T-helper 1 cell (primary cell): ENCODE measurements at places on chromosomes 13 and 19.

GRCh38 chr19:8611877-8612806 lies 1.6 kb upstream of the ADAMTS10 start:
- DNase-seq: no peak

DNA sequence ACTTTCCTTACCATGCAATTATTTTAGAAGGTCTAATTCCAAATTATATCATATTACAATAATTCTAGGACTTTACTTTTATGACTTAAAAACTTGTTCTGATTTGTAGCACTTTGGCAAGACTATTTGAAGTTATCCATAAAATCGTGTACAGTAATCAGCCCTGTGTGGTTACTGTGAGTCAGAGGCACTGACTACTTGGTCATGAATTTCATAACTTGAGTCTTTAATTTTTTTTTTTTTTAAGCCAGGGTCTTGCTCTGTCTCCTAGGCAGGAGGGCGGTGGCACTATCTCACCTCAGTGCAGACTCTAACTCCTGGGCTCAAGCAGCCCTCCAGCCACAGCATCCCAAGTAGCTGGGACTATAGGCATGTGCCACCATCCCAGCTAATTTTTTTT lies 1319.2 kb upstream of the SLC10A2 start:
- no peak for DNase-seq

- DNase-seq: no peak
Measured at GRCh38 chr19:34504273-34504808, 22.8 kb downstream of the WTIP start.

GRCh38 chr13:30739761-30740642 lies 4.7 kb downstream of the ALOX5AP start:
- peak; percentile 26 for DNase-seq

GRCh38 chr13:23087880-23088279 lies 92.9 kb upstream of the SGCG start:
- no peak for DNase-seq

- DNase-seq: no peak
Measured at GRCh38 chr13:34019870-34020269, 201.9 kb downstream of the RFC3 start.

DNA sequence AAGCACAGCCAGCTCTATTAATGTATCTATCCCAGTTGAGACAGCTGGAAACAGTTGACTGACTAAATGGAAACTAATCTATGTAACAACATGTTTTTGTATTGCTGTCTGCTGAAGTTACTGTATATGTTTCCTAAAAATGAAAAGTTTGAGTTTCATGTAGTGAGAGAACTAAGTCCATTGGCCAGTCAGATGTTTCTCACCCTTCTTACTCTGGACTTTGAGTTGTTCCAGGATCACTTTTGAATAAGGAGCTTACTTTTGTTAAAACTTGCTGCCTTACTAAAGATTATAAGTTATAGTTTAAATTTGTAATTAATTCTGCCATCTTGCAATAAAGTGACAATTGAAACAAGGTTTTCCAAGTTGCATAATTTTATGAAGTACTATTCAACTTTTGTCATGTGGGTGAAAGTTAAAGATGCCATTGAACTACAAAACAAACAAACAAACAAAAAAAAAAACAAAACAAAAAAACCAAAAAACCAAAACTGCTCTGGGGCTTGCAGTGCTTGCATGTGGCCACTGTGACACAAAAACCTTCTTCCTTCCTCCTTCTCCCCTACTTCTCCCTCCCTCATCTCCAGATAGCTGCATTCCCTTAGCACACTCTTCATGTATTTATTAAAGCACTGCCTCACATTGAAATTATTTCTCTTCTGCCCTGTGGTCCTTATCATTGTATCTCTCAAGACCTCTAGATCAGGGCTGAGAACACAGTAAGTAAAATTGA lies 15.3 kb downstream of the WDFY2 start:
- no peak for DNase-seq

DNA sequence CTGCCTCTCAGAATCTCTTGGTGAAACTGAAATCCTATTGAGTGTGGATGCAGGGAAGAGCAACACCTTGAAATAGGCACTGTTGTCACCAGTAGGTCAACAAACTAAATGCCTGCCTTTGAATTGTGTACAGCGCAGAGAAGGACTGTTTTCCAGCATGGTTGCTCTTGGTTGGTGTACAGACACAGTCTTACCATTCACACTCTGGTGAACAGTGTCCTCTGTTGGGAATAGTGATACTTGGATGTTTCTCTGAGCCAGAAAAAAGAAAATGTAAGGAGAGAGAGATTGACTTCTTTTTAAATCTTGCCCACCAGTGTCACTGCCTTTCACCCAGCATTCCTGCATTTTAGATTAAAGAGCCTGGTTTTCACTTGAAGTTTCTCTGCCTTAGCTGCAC lies 179.7 kb downstream of the STK24 start:
- DNase-seq: no peak

- DNase-seq: no peak
Measured at GRCh38 chr19:19554074-19555023, 16.3 kb downstream of the CILP2 start.

DNA sequence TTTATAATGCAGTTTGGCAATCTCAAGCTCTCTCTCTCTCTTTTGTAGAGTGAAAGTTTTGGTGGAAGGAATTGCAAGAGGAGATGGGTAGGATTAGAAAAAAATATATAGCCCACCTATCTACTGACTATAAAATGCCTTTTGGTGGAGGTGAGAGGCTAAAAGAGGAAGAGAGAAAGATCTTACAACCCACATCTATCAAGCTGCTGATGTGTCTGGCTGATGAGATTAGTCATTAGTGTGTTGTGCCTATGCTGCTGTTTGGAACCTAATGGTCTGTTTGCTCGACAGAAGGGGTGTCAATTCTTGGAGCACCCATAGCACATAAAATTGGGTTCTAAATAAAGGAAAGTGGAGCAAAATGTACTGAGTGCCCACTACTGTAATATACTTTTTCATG lies 411.0 kb downstream of the HS6ST3 start:
- DNase-seq: no peak

- DNase-seq: no peak
Measured at GRCh38 chr19:49114630-49115363, 627 bp downstream of the LIN7B start.

- DNase-seq: no peak
Measured at GRCh38 chr13:40205771-40206240, 460.6 kb downstream of the FOXO1 start.

DNA sequence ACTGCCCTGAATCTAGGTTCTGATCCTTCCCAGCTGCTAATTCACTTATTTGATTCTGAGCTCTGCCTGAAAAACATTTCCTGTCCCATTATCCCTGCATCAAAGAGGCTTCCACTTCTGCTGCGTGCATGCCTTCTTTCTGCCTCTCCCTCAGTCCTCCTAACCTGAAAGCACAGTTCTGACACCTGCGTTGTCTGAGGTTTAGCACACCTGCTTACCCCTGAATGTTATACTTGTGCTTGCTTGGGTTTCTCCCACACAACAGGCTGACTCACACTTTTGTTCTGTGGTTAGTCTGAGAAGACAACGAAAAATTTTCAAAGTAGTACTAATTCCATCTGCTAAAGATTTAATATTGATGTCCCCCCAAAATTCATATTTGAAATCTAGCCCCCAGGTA lies 3.1 kb upstream of the SOHLH2 start:
- no peak for DNase-seq

DNA sequence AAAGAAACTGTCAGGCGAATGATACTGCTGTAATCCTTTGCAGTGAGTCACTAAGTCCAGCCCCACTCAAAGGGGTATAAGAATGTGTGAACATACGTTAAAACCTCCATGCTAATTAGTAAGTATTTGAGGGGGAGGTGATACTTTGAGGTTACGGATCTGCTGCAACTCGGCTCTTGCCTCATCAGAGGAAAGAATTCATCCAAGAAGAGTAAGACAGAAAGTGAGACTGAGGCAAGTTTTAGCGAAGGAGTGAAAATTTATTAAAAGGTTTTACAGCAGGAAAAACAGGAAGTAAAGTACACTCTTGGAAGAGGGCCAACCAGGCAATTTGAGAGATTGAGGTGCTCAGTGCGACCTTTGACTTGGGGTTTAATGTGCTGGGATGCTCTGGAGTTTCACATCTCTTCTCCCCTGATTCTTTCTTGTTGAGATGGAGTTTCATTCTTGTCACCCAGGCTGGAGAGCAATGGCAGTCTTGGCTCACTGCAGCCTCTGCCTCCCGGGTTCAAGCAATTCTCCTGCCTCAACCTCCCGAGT lies 9.8 kb downstream of the CLEC4M start:
- no peak for DNase-seq

DNA sequence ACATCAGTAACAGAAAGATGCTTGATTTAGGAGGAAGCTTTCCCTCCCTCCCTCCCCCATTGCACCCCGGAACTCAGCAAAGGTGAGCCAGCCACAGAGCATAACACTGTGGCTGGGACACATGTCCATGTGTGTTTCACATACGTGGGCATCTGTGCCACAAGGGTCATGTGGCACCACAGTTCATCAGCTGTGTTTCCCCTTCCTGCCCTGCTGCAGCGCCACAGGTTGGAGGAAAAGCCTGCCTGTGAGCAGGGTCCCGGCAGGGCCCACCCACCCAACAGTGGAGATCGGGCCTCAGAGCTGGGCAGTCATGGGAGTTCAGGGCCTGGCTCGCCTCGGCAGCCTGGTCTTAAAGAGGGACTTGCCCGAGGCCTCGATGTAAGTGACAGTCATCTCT lies 2.8 kb downstream of the ACP5 start:
- no peak for DNase-seq

GRCh38 chr13:96551546-96551945 lies 442.7 kb downstream of the OXGR1 start:
- no peak for DNase-seq

DNA sequence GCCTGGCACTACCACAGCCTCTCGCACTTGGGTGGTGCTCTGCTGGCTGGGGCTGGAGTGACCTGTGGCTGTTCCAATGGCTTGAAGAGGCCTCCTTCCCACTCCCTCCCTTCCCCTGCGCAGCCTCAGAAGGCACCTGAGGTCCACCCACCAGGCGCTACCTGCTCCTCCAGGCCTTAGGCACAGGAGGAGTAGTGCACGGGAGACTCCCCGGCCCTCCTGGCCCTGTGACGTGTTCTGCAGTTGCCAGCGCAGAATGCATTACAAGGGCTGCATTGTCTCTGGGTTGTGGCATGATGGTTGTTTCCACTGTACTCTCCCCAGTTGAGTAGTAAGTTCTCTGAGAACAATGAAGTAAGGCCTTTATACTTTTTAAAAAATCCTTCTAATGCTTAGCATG lies 128.6 kb downstream of the TEX29 start:
- no peak for DNase-seq

- no peak for DNase-seq
Measured at GRCh38 chr19:10898633-10899032, 27.3 kb downstream of the CARM1 start.

GRCh38 chr13:46812301-46812797 lies 15.4 kb upstream of the ESD start:
- no peak for DNase-seq

DNA sequence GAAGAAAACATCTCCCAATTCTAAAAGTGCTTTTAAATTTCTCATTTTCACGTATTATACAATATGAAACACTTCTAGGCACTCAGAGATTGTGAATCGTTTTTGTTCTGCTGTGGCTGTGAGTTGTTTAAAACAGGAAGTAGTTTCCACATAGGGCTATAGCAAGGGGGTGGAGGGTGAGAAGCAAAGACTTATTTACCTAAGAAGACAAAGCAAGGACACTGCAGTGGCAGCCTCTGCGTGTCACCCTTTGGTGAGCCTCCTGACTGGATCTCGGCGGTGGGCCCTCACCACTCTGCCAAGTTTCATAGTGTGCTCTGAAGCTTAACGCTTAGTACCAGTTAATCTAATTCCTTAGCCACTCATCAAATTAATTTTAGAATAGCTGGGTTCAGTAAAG lies 56.8 kb downstream of the TNFSF13B start:
- DNase-seq: no peak

GRCh38 chr19:14369399-14370168 lies 11.7 kb upstream of the ADGRE5 start:
- DNase-seq: peak; percentile 74

DNA sequence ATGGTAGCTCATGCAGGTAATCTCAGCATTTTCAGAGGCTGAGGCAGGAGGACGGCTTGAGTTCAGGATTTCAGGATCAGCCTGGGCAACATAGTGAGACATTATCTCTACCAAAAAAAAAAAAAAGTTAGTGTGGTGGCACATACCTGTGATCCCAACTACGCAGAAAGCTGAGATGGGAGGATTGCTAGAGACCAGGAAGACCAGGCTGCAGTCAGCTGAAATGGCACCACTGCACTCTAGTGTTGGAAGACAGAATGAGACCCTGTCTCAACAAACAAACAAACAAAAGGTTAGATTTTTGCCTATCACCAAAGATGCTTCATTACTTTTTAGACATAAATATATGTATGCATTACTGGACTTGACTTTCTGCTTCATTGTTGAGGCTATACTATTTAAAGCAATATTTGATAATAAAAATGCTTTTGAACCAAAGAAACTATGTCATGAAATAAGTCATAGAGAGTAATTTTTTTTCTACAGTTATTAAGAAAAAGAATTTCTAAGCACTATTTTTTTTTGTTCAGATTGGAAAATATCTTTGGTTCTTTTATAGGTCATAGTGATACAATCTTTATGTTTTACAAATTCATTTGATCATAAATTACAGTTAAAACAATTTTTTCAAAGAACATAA lies 1180.1 kb upstream of the ATXN8OS start:
- no peak for DNase-seq

DNA sequence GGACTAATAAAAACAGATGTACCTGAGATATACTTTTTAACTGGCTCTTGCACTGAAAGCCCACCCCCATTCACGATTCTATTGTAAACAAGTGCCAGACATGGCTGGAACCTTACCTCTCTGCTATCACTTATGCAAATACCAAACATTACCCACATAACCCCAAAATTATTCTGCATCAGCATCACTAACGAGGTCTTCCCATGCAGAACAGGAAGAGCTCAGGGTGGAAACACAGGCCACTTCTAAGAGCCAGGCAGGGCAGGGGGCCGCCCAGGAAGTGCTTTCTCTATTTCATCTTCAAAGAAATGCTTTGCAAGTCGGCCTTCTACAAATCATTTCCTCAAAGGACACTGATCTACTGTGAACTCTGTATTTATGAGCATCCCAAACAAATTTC lies 7.3 kb downstream of the IRS2 start:
- peak; percentile 59 for DNase-seq

DNA sequence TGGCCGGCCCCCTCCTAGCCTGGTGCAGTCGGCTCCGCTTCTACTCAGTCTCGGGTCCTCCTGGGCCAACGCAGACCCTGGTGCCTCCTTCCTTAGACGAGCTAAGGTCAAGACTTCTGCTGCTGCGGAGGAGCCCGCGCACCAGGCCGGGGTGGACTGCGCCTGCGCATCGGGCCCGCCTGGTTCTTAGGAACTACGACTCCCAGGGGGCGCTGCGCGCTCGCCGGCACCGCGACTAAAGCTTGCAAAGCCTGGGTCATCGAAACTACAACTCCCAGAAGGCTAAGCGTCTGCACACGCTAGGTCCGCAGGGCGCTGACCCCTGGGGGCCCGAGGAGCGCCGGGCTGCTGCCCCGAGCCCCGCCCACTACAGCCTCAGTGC lies at the start of gene ZNF835:
Gene ZNF835, minus strand, starts transcription at position 145 of the 382 bp plus-strand sequence. CDS start 6,559 bp downstream, outside the sequence.
- DNase-seq: peak; percentile 81

GRCh38 chr13:25232937-25233515 lies 54.3 kb downstream of the MTMR6 start:
- DNase-seq: peak; percentile 22

GRCh38 chr19:39867133-39867532 lies 21.0 kb upstream of the FBL start:
- no peak for DNase-seq
